ENCODE measurements at places on chromosomes 2 and 18. TPM values are rescaled to one million over a fixed set of nuclear protein-coding genes. Genes with fewer than 3 reads are reported as not detected.

SLC19A3 gene
- 15.9 TPM for total RNA-seq

GLI2 gene
- total RNA-seq = 18.7 TPM

PAX3 gene
- total RNA-seq = 0.58 TPM

PPP1R1C gene
- total RNA-seq = 1.7 TPM

CRYBA2 gene
- total RNA-seq = not detected

PSD4 gene
- 18.4 TPM for total RNA-seq

CPS1 gene
- total RNA-seq = 7.3 TPM

KIF1A gene
- total RNA-seq = 10.5 TPM

TUBA4B gene
- total RNA-seq = not detected

MYO3B gene
- total RNA-seq = 13.5 TPM

EMILIN2 gene
- total RNA-seq = 23.2 TPM

UGT1A5 gene
- total RNA-seq = not detected

COL4A3 gene
- 44.4 TPM for total RNA-seq

PLCL1 gene
- 23.7 TPM for total RNA-seq

MERTK gene
- 17.3 TPM for total RNA-seq

LRRC30 gene
- total RNA-seq = 6.4 TPM

SNED1 gene
- 35.0 TPM for total RNA-seq

LBH gene
- total RNA-seq = 226 TPM

POTEC gene
- total RNA-seq = not detected

SLC30A3 gene
- total RNA-seq = 2.2 TPM

SF3B1 gene
- total RNA-seq = 419 TPM

RSAD2 gene
- total RNA-seq = 7.2 TPM

HAUS1 gene
- total RNA-seq = 22.0 TPM

ERBB4 gene
- total RNA-seq = 104 TPM

IL36RN gene
- total RNA-seq = not detected

MYOM1 gene
- total RNA-seq = 92.8 TPM

TMEM131 gene
- total RNA-seq = 40.0 TPM

DSC1 gene
- total RNA-seq = 0.47 TPM

PTPRN gene
- total RNA-seq = 0.88 TPM

GFPT1 gene
- 26.3 TPM for total RNA-seq

LIMS2 gene
- total RNA-seq = 13.8 TPM

ELMOD3 gene
- total RNA-seq = 25.7 TPM

FTCDNL1 gene
- total RNA-seq = 1.8 TPM

LRP1B gene
- total RNA-seq = 2.1 TPM

CYBRD1 gene
- 57.5 TPM for total RNA-seq

CRYGC gene
- not detected for total RNA-seq

SLC9A4 gene
- 12.9 TPM for total RNA-seq

IL36A gene
- total RNA-seq = not detected

HNRNPLL gene
- total RNA-seq = 74.2 TPM

FEV gene
- 1.3 TPM for total RNA-seq

ASXL3 gene
- total RNA-seq = 13.4 TPM

NEU4 gene
- total RNA-seq = 0.99 TPM

WBP1 gene
- 59.0 TPM for total RNA-seq

G6PC2 gene
- total RNA-seq = 0.23 TPM

FABP1 gene
- total RNA-seq = 1.1 TPM

RNF125 gene
- total RNA-seq = 5.3 TPM

TMEM247 gene
- total RNA-seq = not detected

Data from metanephros (tissue), 2 donors.